Activated gamma-delta T cell treated with anti-CD3 and anti-CD28 coated beads, Interleukin-2, amount 50 U/mL, for 16 hours (primary cell): ENCODE measurements at places on chromosomes 12 and 14.

GRCh38 chr12:76244300-76244699, 103.9 kb downstream of the BBS10 start:
- DNase-seq = no peak

DNA sequence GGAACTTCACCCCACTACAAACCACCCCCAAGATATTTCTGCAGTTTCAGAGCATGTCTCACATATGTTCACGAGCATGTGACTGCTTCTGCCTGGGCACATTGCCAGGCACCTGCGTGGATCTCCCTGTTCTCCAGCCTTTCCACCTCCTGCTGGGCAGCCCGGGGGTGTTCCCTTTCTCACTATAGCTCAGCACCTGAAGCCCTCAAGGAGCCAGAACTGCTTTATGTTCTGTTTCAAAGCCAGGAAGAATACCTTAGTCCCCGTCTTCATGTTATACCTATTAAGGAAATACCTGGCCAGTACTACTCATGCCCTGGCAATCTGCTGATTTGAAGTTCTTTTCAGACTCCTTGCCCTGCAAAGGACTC, 4.2 kb upstream of the FGF6 start:
- no peak for DNase-seq

GRCh38 chr14:104392396-104393198, 187.0 kb upstream of the C14orf180 start:
- DNase-seq = no peak

- DNase-seq = no peak
Measured at GRCh38 chr12:5971194-5971850, 26.3 kb upstream of the ANO2 start.

- DNase-seq = no peak
Measured at GRCh38 chr12:93904124-93904523, 226.9 kb downstream of the CRADD start.

GRCh38 chr12:32290411-32290810, 108.9 kb upstream of the FGD4 start:
- DNase-seq = no peak

DNA sequence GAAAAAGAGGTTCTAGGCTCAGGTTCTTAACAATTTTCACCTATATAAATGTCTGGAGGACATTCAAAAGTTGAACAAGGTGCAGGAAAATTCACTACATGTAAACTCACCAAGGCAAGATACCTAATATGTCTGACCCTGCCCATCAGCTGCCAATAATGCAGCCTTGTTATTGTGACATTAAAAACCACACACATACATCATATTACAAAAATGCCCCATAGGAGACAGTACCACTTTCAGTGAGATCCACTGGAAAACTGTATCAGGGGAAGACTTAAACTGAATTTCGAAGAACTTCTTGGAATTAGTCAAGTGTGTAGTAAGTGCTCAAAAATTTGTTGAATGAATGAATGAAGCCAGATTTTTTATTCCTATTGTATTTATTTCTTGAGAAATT, 83.1 kb downstream of the KICS2 start:
- no peak for DNase-seq

DNA sequence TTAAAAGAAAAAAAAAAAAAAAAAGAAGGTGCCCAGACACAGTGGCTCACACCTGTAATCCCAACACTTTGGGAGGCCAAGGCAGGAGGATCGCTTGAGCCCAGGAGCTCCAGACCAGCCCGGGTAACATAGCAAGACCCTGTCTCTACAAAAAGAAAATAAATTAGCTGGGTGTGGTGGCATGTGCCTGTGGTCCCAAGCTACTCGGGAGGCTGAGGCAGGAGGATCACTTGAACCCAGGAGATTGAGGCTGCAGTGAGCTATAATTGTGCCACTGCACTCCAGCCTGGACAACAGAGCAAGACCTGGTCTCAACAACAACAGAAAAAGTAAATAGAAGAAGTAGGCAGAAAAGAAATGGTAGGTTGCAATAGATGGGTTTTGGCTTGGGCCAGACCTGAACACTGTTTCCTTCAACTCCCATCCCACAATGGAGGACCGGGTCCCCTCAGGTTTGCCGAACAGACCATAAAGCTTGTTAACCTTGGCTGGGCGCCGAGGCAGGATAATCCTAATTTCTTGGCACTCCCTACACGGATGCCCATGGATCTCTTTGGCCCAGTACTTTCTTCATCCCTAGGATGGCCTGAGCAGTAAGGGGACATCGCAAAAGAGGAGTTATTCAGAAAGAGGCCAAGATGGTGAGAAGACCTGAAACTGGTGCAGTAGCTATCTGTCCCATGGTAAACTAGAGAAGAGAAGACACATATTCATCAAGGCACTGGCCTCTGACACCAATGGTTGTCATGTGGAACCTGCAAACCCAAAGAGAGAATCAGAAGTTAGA, 165.5 kb upstream of the CCND2 start:
- DNase-seq = no peak

- peak; percentile 2 for DNase-seq
Measured at GRCh38 chr14:52352061-52352491, 38.0 kb downstream of the PTGER2 start.

GRCh38 chr12:10140001-10140400, 10.0 kb upstream of the CLEC7A start:
- DNase-seq = peak; percentile 14

GRCh38 chr14:96737881-96738280, 59.3 kb upstream of the VRK1 start:
- no peak for DNase-seq

GRCh38 chr14:99033951-99034350, 238.0 kb downstream of the BCL11B start:
- no peak for DNase-seq

DNA sequence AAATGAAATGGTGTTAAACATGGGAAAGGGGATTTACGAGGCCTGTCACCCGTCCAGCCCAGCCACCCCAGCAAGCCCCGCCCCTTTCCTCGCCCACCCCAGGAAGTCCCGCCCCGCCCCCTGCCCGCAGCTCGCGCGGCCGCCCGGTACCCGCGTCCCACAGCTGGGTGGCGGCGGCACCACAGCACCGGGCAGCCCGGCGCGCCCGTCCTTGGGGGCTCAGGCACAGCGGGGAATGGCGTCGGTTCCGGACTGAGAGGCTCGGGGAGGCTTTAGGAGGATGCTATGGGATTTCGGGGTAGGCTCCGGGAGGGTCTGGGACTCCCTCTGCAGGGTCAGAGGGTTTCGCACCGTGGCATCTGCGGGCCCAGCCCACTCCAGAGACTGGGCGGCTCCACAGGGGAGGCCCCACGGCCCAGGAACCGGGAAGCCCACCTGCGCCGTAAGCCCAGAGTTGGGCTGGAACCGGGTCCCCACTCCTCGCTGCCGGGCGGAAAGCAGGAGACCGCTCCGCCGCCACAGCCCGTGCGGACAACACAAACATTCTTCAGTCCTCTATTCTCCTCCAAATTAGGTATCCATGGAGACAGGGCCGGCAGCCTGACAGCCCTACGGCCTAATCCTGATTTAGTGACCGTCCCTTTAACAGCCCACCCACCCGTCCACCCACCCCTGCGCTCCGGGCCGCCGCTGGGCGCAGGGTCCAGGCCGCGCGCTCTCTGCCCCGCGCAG, 1.4 kb downstream of the FIGNL2 start:
- no peak for DNase-seq

- no peak for DNase-seq
Measured at GRCh38 chr12:114220311-114220710, 185.6 kb downstream of the TBX5 start.

DNA sequence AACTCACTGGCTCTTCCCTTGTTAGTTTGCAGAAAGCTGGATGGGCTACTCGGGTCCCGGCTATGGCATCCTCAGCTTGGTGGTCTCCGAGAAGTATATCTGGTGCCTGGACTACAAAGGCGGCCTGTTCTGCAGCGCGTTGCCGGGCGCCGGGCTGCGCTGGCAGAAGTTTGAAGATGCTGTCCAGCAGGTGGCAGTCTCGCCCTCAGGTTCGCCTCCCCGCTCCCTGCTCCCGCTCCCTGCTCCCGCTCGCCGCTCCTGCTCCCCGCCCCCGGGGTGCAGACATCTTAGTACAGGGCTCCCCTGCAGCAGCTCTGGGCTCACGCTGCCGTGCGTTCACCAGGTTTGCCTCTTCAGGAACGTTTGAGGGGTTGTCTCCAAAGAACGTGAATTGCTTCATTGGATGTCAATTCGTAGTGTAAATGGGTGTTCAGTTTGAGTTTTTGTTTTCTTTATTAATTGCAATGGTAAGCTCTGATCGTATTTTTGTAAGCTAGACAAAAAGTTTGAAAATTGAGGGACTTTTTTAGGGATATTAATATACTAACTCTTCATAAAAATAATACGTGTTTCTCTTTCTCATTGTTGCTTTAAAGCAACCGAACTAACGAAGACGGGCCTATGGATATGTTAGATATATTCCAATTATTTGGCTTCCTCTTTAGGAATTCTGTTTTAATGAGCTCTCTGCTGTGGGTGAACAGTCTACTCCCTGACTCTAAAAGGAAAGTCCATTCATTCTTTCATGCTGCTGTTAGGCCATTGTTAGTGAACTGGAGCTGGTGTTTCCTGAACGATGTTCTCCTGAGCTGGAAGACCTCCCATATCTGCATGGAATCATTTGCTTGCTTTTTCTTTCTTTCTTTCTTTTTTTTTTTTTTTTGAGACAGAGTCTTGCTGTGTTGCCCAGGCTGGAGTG, 71.3 kb downstream of the ANKRD9 start:
- peak; percentile 14 for DNase-seq
